K562 (cell line): ENCODE measurements at places on chromosomes 5 and 9. TPM values are rescaled to one million over a fixed set of nuclear protein-coding genes. Genes with fewer than 3 reads are reported as not detected.

- no peak for DNase-seq
Measured at GRCh38 chr5:127568166-127568565, 50.7 kb downstream of the PRRC1 start.

DNA sequence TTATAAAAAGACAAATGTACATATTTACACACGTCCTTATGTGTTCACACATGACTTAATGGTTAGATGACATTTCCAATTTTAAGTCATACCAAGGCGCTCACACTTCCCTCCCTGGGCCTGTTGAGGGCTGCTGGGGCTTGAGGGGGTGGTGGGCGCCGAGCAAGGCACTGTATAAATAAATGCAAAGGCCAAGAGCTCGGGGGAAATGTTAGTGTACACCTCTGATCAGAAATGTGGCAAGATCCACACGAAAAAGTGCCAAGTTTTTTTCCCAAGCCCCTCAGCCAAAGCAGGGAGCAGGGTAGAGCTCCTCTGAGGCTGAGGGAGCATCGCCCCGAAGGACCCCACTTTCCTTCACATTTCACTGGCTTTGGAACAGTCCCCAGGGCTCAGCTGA lies 7.5 kb downstream of the IRF1 start:
- DNase-seq, result no peak

- no peak for DNase-seq
Measured at GRCh38 chr9:16653491-16654399, 216.7 kb downstream of the BNC2 start.

DNA sequence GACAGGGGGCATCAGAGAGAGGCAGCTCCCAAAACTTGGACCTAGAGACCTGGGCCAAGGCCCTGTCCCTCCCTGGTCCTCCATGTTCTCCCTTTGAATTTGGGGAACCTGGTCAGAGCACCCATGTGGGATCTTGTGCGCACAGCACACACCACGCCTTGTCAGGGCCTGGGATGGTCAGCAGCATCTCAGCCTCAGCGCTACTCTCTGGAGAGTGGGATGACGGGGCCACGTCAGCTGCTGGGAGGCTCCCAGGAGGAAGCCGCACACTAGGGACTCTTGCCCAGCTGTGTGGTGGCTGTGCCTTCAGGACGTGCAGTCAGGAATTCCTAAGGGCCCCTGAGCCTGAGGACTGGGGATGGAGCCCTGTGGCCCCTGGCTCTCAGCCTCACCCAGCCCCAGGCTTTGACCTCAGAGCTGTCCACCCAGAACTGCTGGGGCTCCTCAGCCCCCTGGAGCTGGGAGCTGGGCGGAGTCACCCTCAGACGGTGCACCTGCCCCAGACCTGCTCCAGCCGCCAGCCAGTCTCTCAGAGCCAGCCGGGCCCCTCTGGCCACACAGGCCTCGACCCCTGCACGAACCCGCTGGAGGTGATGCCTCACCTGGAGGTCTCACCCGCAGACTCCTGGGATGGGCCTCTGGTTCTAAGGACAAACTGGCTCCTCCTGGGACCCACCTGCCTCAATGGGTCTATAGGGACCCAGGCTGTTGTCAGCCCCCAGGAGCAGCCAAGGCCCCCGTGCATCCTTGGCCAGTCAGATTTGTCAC lies 38.3 kb upstream of the EGFL7 start:
- DNase-seq, result no peak

DNA sequence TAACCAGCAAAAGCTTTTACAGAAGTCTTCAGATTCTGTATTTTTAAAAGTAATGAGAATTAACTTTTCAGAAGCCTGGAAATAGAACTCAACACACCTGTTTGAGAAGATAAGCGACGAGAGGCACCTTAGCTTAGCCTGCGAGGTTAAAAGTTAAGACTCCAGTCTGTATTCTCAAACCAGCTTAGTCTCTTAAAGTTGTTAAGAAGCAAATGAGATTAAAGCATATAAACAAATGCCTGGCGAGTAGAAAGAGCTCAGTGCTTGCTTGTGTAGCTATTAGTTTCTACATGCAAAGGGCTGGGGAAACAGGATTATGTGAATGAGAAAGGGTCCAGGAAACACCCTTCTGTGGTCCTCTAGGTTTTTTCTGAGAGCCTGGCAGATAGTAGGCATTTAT lies 51.7 kb downstream of the MTAP start:
- no peak for DNase-seq

Gene EQTN
- not detected in 2 replicates for total RNA-seq

Gene PFN3
- total RNA-seq, result not detected in 2 replicates
